ENCODE measurements at places on chromosomes 12 and 14.
A peak's percentile ranks its signal among the peaks of the same experiment; 100 is the strongest.

DNA sequence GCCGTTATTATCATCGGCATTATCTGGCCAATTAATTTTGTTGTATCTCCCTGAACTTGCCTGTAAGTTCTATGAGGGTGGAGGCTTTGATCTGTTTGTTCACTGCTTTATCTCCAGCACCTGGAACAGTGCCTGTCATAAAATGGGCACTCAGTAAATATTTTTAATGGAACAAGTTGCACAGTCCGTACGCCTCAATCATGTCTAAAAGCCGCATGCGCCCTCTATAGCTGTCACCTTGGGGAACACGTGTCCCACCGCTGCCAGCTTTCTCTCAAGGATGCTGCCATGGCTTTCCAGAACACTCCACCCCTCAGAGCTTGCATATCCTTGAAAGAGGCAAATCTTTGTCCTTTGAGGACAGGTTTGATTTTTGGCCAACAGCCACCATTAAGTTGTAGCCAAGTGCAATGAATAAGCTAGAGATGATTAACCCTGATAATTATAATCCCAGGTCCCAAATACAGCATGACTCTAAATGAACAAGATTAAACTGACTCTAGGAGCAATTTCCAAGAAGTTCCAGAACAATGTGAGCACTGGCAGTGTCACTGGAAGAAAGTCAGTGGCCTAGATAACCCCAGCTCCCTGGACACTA lies 55.1 kb downstream of the ERH start:
- no peak for DNase-seq

DNA sequence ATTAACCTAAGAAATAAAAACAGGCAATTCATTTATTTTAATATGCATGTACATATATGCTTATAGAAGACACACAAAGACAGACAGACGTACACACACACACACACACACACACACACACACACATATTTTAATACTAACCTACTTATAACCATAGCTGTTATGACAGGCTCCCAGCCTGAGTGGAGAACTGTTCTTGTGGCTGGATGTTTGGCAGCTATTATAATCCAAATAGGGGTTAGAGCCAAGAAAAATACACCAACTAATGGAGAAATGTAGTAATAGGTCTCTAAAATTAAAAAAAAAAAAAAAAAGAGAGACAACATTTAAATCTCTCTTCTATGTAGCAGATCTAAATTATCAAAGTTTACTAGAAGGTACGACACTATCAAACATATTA lies 91.8 kb downstream of the SLC41A2 start:
- no peak for DNase-seq

GRCh38 chr14:53090853-53091252 lies 62.3 kb downstream of the DDHD1 start:
- no peak for DNase-seq

DNA sequence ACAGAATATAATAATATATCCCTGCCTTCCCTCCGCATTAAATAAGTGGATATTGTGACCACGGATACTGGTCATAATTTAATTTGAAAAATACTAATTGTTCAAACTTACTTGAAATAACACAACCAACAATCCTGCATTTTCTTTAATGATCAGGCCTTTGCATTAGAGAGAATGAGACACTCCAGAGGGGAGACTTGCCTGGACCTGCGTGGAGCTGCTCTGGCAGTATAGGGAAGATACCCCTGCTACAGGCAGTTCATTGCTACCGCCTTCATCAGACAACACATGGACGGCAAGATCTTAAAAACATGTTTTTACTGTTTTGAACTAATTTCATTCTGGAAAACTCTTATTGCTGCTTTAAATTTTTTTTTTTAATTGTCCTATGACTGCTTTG lies 211.0 kb upstream of the FAR2 start:
- no peak for DNase-seq

GRCh38 chr12:79524507-79525148 lies 166.1 kb downstream of the PAWR start:
- no peak for DNase-seq

- DNase-seq, result no peak
Measured at GRCh38 chr12:117593815-117594400, 232.5 kb upstream of the NOS1 start.

- DNase-seq, result peak; percentile 55
Measured at GRCh38 chr14:87805315-87805723, 187.7 kb downstream of the GALC start.

DNA sequence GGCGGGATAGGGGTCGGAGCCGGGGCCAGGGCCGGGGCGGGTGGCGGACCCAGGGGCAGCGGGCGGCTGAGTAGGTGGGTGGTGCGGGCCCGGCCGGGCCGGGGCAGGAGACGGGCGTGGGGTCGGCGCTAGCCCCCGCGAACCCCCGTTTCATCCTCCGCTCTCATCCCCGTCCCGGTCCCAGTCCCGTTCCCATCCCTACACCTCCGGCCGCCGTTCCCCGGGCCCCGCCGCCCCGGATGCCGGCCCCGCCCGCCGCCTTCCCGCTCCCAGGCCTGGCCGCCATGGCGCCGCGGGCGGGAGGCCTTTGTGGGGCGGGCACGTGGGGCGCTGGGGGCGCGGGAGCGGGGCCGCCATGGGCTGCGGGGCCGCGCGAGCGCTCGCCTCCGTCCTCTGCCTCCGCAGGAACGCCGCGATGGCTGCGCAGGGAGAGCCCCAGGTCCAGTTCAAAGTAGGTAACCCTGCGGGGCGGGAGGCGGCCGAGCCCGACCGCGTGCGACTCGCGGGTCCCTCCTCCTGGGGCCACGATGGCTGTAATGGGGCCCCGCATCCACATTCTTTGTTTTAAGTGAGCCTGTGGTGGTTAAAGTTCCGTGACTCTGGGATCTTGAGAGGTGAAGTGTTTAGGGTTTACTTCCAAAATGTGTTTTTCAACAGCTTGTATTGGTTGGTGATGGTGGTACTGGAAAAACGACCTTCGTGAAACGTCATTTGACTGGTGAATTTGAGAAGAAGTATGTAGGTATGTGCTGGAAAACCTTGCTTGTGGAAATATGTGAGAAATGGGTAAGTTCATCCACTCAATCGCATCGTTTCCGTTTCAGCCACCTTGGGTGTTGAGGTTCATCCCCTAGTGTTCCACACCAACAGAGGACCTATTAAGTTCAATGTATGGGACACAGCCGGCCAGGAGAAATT lies 572 bp downstream of the RAN start:
- DNase-seq, result peak; percentile 78

GRCh38 chr12:22974865-22975264 lies 349.9 kb downstream of the ETNK1 start:
- no peak for DNase-seq

GRCh38 chr12:19482036-19482435 lies 42.7 kb downstream of the AEBP2 start:
- no peak for DNase-seq

- no peak for DNase-seq
Measured at GRCh38 chr12:16955083-16955657, 349.2 kb upstream of the LMO3 start.

- no peak for DNase-seq
Measured at GRCh38 chr14:26593357-26593756, 4.5 kb downstream of the NOVA1 start.

DNA sequence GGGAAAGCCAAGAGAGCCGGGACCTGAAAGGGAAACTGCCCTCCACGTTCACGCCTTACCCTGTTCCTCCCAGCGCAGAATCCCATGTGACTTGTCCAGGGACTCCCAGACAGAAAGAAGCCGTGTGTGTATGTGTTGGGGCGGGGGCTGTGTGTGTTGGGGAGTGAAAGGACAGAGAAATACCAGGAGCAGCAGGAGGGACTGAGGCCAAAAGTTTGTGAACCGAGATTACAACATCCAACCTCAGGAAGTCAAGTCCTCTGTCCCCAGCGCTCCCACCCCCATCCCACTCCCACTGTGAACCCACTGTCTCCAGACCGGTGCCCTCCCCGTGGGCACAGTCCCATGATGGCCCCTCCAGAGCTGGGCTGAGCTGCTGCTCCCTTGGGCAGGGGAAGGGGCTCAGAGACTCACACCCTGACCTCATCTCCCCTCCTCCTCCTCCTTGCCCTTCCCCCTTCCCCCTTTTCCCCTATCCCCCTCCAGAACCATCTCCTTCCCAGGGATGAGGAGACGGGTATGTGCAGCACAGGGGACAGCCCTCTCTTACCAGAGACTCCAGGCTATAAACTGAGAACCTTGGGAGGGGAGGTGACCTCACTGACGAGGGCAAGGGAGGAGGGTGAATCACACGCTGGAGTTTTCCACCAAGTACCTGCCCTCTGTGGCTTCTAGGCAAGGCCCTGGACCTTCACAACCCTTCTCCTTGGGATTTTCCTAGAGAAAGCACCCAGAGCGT lies at the start of gene SLC6A12:
SLC6A12 (minus strand) TSS at position 155 of the 739 bp plus-strand sequence. CDS start 4,171 bp downstream, outside the sequence.
- DNase-seq, result no peak

- DNase-seq, result no peak
Measured at GRCh38 chr12:2892246-2892645, 1.6 kb downstream of the TULP3 start.

DNA sequence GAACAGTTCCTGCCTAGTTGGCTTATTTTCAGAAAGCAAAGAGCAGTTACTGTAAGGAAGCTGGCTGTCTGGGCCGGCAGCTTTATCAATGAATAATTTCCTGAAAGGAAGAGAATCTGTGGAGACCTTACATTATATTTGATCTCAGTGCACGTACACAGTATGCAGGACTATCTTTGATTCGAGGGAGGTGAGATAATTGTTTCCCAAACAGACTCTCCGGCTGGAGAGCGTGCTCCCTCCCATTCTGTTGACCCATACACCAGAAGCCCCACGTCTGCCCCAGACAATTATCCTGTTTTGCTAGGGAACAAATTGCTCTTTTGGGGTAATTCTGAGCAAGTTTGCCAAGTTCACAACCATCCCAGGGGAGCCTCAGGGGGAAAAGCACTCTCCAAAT lies 1115.0 kb downstream of the VRK1 start:
- DNase-seq, result no peak

GRCh38 chr12:55629058-55629841 lies 7.4 kb upstream of the OR10P1 start:
- DNase-seq, result no peak

DNA sequence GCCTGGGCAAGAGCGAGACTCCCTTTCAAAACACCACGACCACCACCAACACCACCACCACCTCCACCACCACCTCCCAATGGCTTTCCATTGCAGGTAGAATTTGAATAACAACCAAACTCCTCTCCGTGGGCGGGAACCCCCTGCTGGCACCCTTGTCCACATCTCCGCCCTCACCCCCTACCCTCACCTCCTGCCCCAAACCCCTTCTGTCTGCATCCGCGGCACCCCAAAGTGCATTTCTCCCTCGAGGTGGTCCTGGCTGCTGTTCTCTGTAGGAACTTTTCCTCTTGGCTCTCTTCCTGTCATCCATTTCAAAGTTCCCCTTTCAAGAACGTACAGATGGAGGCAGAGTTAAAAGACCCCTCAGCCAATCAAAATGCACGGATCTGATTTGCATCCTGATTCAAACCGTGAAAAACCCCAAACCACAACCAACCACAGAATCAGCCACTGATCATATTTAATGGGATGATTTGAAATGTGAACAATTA lies 3.8 kb downstream of the SDSL start:
- DNase-seq, result no peak

GRCh38 chr14:59377991-59378601 lies 87.1 kb downstream of the GPR135 start:
- no peak for DNase-seq

DNA sequence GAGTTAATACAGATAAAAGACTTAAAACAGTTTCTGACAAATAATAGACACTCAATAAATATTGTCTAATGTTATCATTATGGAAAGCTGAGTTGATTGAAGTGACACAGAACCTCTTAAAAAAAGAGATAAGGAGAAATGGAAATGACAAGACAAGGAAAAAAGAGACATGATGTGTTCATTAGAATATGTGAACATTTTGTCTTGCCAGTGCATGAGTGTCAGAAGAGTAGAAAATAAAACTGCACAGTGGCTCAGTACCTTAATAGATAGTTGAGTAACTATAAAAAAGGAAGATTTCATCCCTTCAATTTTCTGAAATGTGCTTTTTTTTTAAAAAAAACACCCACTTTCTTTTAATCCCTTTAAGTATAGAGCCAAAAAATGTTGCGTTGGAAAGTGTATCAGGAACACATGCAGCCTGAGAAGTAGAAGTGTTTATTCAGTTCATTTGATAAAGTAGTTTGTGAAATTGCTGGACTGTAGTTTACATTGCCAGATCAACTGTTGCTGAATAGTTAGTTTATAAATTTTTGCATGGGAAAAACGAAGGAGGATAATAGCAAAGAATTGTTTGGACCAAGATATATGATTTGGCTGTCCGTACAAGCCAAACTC lies 56.6 kb upstream of the ACSS3 start:
- no peak for DNase-seq

- no peak for DNase-seq
Measured at GRCh38 chr14:20658246-20658645, 16.8 kb upstream of the OR6S1 start.

All from ecto neural progenitor cell (in vitro differentiated cells).